ENCODE measurements at places on chromosomes 3 and 15. TPM values are rescaled to one million over a fixed set of nuclear protein-coding genes. Genes with fewer than 3 reads are reported as not detected.

GRCh38 chr3:89571298-89571697 is 463.9 kb downstream of the EPHA3 start:
- DNase-seq, result no peak

GRCh38 chr3:42256135-42256819 is 9.7 kb downstream of the CCK start:
- DNase-seq, result no peak

GRCh38 chr15:36644191-36644896 is 64.9 kb downstream of the CDIN1 start:
- no peak for DNase-seq

DNA sequence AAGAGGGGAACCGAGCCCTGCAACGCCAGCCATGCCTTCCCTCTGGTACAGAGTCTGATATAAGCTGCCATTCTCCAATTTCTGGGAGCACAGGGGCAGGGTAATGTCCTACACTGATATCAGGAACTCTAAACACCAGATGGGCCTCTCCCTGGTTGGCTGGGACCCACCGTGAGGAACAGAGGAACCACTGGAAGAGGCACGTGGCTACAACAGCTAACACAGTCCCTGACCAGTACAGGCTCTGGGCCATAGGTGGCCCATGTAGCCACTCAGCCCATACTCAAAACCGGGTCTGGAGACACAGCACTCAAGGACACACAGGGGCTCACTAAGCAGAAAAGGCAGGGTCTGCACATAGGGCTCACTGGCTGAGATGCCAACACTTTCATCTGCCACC is 13.9 kb downstream of the NUP210 start:
- DNase-seq, result no peak

DNA sequence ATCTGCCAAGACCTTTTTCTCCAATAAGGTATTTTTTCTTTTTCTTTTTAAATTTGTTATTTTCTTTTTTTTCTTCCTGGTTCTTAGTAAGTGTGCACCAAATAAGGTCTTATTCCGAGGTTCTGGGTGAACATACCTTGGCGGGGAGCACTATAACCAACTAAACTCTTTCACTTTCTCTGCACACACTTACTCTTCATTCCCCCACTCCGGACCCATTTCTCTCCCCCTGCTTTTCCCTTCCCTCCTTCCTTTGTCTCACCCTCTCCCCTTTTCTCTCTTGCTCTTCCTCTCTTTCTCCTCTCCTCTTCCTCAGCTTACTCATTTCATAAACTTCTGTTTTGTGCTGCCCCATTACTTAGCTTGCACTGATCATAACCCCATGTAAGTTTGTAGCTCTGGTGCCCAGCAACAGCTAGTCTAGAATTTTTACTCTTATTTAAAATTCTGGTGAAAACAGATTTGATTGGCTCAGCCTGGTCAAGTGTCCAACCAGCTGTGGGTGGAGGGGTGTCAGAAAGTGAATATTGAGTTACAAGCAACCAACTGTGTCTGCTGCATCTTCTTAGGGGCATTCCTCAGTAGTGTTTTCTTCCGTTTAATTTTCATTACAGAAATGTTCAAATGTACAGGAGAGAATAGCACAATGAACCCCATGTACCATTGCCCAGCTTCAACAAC is 297.5 kb downstream of the SHQ1 start:
- no peak for DNase-seq

EIF4E3 gene
- total RNA-seq, result 11.9 TPM

CLRN1 gene
- not detected for total RNA-seq

RGMA gene
- total RNA-seq, result 11.8 TPM

SLC38A3 gene
- total RNA-seq, result 44.7 TPM

SCAANT1 gene
- total RNA-seq, result not detected

All from progenitor cell of endocrine pancreas (in vitro differentiated cells).